ENCODE measurements at places on chromosomes 7 and 10. TPM values are rescaled to one million over a fixed set of nuclear protein-coding genes. Genes with fewer than 3 reads are reported as not detected.
A peak's percentile ranks its signal among the peaks of the same experiment; 100 is the strongest.

Gene HSPA12A
- total RNA-seq: 8.1 TPM

Gene PLAU
- 15.3 TPM for total RNA-seq

Gene TDRD1
- 1.2 TPM for total RNA-seq

DNA sequence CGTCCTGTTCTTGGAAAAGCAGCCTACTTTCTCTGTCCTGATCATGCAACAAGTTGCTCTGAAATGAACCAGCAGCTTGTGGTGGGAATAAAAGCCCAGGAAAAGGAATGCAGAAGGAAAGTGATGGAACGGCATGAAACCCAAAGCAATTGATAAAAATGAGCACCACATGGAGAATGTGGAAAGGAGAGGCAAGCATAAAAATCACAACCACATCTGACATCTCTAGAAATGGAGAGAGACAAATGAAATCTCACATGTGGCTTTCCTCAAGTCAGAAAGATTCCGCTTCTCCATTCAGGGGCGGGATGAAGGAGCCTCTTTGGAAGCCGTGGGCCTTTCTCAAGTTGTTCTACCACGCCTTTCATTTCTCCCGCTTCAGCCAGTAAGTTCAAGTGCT, 631.7 kb upstream of the GALNT17 start:
- no peak for DNase-seq

- no peak for DNase-seq
Measured at GRCh38 chr7:126065766-126066165, 1136.1 kb upstream of the POT1 start.

GRCh38 chr10:132829403-132829802, 43.5 kb upstream of the NKX6-2 start:
- DNase-seq: peak; percentile 29

DNA sequence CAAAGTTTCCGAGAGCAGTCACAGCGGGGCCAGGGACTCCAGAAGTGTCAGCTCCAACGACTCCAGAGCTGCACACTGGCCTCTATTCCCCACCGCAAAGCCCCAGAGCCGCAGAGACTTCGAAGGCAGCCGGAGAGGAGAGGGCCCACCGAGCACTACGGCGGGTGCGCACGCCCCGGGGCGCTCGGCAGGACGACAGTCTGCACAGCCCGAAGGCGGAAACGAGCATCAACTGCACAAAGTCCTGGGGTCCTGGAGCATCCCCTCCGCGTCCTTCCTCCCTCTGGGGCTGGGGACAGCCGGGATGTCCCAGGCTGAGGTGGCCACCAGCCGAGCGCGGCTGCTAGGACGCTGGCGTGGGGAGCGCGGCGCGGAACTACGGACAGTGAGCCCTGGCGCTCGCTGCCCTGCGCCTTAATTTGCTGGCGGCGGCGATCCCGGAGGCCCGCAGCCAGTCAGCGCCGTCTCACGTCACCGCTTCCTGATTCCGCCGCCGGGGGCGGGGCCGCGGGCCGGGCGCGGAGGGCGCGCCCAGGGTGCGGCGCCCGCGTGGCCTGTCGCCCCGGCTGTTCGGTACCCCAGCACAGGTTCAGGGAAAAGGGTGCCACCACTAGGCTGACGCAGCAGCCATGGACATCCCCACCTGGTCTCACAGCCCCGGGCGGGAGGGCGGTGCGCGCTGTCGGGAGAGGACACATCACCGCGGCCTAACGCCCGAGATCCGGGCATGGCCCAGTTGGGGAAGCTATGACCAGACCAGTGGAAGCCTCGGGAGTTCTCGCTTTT, at the start of gene TBX20:
Gene TBX20, minus strand, starts transcription at position 391 of the 786 bp plus-strand sequence. CDS start 480 bp downstream, outside the sequence.
- DNase-seq: no peak

DNA sequence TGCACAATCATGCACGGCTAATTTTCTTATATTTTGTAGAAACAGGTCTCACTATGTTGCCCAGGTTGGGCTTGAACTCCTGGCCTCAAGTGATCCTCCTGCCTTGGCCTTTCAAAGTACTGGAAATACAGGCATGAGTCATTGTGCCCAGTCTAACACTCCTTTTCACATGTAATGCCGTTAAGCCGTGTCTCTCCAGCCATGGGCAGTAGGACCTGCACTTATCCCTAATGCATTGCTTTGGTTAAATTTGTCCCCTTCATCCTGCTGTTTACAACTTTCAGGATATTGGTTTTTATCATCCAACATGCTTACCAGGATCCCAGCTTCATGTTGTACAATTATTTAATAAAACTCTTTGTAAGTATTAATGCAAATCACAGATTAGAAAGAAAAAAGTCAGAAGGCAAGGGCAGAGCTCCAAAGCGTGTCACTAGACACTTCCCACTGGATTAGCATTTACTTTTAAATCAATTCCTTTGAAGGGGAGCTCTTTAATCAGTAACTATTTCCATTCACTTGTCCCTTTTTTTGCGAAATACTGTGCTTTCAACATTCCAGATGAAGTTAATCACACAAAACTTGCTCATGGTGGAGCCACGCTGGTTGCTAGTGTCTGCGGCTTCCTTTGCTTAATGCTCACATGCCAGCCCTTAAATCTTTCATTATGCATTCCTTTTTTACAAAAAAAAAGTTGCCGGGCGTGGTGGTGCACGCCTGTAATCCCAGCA, 256.0 kb upstream of the AUTS2 start:
- DNase-seq: no peak

All from cardiac septum (tissue), 1 donor.